ENCODE measurements at places on chromosomes 6 and 20.
A peak's percentile ranks its signal among the peaks of the same experiment; 100 is the strongest.

DNA sequence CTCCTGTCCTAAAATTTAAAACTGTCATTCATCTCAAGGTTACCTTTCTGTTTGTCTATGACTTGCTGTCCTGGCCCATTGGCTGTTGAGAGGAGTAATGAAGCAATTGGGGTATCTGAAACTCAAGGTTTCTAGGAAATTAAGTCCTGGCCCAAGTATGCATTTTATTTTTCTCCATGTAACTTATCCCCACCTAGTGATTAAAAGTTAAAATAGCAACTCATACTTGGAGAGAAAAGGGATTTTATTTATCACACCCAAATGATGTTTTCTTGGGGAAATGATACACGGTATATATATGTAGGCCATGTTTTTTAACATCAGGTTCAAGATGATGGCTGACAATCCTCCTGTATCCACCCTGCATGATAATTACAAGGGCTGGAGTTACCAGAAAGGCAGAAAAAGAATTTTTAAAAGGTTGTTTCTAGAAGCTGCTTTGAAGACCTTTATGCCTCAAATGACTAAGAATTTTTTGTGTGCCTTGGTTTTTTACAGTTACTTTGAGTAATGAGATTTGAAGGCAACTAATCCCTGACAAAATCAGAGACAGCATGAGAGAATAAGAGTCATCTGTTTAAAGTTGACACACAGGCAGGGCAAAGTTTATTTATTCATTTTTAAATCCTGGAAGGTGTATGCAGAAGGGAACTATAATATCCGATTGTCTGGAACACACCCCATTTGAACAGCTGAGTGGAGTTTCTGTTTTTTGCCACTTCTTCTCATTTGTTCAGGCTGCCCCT is 28.9 kb upstream of the C6orf58 start:
- DNase-seq, result peak; percentile 19

DNA sequence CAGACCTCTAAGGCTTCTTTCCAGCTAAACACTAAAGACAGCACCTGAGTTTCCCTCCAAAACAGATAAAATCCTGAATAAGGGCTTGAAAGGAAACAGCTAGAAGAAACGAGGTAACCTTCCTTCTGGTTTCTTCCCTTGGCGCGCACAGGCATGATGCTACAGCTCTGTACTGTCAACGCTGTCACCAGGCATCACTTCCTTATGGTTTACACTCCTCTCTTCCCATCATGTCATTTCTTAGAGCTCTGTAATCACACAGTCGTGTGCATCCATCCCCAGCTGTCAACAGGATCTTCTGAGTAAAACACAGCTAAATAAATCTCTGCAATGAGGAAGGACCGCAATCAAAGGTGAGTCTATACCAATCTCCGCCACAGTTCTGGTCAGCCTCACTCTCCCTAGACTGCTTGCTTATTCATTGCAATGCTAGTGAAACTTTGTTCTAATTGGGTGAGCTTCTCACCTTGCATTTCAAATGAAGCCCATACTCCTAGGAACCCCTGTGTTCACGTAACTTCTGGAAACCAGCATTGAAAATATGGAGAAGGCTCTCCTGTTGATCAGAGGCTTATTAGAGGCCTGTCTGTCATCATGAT is 162.6 kb upstream of the DTNBP1 start:
- DNase-seq, result no peak

GRCh38 chr6:33410711-33411631 is at the start of gene PHF1:
Gene PHF1 (plus strand): TSS chr6:33411014. CDS start chr6:33412264, 1,250 bp downstream.
- DNase-seq, result peak; percentile 89

- no peak for DNase-seq
Observed at GRCh38 chr20:19747903-19748302, 10.2 kb upstream of the RIN2 start.

DNA sequence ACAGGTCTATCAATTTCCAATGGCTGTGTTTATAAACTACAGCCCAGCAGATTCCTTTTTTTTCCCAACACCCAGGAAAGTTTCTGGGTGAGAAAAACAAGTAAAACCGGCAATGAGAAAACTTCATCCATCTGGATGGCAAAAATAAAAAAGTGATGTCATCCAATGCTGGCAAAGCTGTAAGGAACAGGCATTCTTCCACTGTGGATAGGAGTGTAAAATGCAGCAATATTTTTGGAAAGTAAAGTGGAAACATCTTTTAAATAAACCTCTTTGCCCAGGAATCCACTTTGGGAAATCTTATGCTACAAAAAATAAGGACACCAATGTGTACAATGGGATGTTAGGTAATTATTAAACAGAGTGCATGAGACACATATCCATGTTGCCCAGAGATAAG is 102.1 kb upstream of the NT5E start:
- DNase-seq, result no peak

DNA sequence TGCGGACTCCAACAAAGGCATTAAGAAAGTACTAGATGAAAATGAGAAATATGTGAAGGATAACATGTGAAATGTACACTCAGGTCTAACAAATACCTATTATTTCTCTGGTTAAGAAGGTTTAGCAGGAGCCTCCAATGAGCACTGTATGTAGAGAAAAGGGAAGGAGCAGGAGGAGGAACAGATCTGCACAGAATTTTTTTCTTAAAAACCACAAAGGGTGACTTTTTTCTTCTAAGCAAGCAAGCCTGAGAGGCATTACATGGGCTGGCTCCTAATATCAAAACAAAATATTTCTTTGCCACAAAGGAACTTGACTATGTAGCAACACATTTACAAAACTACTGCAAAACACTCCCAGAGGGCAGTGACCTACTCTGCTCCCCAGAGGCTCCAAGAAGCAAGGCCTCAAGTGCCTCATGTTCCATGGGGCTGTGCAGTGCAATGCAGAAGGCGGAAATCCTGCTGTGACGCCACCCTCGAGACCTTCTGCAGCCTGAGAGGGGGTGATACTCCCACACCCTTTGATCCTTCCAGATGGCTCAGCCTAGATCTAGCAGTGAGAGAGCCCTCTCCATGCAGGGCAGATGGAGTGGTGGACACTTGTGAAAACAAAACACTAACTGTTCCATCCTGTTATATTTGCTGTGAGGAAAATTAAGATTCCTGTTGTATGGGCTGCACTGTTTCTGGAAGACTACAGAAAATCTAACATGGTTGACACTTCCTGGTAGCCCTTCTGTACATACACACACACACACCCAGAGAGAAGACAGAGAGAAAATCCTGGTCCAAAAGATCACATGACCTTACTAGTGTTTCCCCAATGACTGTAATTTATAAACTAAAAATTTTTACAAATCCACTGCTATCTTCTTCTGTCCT is 36.0 kb upstream of the SMIM29 start:
- DNase-seq, result peak; percentile 85

DNA sequence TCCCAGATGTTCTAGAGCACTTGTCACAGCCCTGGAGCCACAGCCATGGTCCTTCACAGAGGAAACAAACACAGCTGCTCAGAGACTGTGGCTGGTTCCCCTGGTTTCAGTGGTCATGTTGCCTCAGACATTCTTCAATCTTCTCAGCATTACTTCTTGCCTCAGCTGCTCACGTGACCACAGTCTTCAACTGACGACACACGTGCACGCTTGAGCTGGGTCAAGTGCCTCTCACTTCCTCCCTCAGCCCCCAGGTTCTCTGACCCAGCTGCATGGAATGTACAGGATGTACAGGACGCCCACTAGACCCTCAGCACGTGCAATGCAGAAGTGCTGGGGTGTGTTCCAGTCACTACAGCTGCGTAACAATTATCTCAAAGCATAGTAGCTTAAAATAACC is 159.8 kb upstream of the GGTLC1 start:
- DNase-seq, result peak; percentile 68

DNA sequence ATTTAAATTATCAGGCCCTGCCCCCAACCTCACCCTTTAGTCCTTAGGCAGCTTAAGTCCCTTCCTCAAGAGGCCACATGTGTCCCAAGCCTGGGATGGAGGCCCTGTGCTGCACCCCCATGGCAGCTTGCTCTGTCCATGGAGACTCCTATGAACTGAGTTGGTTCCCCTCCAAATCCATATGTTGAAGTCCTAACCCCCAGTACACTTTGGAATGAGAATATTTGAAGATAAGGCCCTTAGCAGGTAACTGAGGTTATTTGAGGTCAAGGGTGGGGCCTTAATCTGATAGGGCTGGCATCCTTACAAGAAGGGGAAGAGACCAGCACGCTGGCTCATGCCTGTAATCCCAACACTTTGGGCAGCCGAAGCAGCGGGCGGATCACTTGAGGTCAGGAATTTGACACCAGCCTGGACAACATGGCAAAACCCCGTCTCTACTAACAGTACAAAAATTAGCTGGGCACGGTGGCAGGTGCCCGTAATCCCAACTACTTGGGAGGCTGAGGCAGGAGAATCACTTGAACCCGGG is 6.7 kb upstream of the BEND3 start:
- DNase-seq, result peak; percentile 24

DNA sequence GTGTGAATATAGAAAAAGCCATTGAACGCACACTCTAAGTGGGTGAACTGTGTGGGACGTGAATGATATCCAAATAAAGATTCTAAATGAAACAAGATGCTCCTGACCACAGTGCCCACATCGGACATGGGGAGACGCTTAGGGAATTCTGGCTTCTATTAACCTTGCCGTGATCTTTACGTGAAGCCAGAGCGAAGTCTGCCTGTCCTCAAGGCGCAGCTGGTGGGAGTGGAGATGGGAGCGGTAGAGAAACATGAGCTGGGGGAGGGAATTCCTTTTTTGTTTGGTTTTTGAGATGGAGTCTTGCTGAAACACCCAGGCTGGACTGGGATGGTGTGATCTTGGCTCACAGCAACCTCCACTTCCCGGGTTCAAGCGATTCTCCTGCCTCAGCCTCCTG is 46.0 kb downstream of the VSTM2L start:
- no peak for DNase-seq

DNA sequence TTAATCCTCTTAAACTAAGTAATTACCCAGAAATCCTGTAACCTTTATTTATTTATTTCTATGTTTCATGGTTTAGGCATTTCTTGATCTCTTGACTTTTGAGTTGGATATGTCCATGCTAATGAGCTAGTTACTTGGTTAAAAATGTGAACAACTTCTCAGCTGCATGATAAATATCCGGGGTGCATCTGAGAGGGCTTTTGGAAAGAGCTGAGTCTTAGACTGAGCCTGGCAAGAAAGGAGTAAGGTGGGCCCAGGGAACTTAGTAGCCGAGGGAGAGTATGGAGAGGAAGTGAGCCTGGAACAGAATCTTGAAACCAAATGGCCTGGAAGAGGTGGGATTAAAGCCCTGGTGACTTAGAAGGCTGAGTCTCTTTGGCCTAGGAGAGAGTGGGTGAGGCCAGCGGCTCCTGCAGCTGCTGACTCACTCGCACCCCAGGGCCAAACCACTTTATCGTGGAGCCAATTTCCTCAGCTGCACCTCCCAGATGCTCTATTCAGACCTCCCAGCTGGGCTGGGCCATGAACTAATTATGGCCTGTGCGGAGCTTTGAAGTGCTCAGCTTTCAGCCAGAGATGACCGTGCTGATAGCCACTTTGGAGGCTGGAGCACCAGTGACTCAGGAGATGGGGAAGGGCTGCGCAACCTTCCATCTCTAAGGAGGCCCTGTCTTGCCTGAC is 19.1 kb downstream of the TGM3 start:
- peak; percentile 85 for DNase-seq

DNA sequence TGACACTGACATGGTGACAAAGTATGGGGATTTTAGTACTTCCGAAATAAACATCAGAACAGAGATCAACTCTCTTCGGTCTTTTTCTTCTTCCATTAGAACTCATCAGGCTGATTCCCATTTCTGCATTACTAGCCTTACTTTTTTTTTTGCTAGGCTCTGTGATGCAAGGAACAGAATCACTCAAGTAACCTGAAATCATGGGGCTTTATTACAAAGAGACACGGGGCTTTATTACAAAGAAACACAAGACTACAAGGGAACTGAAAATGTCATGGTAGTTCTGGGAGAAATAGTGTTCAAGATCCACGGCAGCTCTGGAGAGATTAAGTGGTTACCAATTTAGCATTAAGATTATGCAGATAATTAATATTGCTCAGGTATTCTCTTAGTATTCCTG is 11.6 kb downstream of the SOX4 start:
- DNase-seq, result no peak

Data from hematopoietic multipotent progenitor cell treated with erythropoietin and hydrocortisone succinate and interleukin-3 and kit ligand, for 6 days (in vitro differentiated cells).